GM23248 (cell line): ENCODE measurements at places on chromosomes 5 and 9.
A peak's percentile ranks its signal among the peaks of the same experiment; 100 is the strongest.

DNA sequence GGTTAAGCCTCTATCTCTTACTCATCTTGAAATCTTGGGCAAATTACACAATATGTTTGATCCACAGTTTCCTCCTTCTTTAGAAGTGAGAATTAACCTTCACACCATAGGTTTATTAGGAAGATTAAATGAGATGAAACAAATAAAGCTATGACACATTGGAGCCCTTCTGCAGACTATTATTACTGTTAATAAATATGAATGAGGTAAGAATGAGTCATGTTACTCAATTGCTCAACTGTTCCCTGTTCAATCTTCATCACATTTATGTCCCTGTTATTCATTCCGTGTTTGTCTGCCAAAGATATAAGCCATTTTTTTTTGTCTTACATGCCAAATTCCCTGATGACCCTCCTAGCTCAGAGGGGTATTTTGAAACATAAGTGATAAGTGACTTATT is 52.1 kb upstream of the PAPPA start:
- peak; percentile 85 for DNase-seq

GRCh38 chr5:87776785-87777184 is 364.1 kb upstream of the CCNH start:
- no peak for DNase-seq

GRCh38 chr5:41793141-41793770 is 77.0 kb downstream of the OXCT1 start:
- peak; percentile 75 for DNase-seq

- DNase-seq = peak; percentile 69
These were observed 97.3 kb downstream of the PAPPA start for GRCh38 chr9:116250891-116251290.

- DNase-seq = peak; percentile 99
These were observed 1.1 kb downstream of the IL4 start for GRCh38 chr5:132674671-132675506.

GRCh38 chr5:173385832-173386360 is 57.7 kb upstream of the STC2 start:
- no peak for DNase-seq

DNA sequence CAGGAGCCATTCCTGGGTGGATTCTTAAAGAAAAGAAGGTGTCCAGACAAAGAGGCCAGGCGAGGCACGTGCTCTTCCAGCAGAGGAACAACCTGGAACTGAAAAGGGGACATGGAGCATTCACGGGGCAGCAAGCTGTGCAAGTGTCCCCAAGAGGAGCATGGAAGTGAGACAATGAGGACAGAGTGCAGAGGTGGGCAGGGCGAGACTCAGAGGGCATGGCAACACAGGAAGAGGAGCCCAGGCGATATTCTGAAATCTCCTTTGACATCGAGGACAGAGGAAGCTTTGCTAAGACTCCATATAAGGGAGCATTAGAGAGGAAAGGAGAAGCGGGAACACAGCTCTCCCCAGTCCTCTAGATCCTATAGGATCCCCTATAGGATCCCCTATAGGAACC is 29.4 kb upstream of the SPATA31E1 start:
- DNase-seq = no peak

- DNase-seq = no peak
These were observed 197.1 kb upstream of the HMHB1 start for GRCh38 chr5:143614831-143615230.

DNA sequence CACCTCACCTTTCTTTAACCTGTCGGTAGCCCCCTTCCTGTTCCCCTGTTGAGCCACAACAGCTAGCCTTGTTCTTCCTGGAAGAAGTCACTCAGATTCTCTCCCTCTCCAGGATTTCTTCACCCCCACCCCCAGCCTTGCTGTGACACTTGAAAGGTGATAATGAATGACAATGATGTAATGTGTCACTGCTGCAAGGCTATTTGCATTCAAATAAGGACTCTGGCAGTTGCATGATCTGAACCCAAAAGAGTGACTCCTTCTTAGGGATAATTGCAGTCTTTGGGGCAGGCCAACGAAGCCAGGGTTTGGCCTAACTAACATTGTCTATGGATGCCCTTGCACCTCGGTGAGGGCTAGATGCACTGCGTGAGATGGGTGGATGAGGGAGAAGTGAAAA is 154.4 kb upstream of the CLINT1 start:
- DNase-seq = no peak

GRCh38 chr9:129320575-129321285 is 142.7 kb upstream of the IER5L start:
- DNase-seq = peak; percentile 90

GRCh38 chr5:54889826-54890225 is 95.6 kb downstream of the ESM1 start:
- peak; percentile 85 for DNase-seq

DNA sequence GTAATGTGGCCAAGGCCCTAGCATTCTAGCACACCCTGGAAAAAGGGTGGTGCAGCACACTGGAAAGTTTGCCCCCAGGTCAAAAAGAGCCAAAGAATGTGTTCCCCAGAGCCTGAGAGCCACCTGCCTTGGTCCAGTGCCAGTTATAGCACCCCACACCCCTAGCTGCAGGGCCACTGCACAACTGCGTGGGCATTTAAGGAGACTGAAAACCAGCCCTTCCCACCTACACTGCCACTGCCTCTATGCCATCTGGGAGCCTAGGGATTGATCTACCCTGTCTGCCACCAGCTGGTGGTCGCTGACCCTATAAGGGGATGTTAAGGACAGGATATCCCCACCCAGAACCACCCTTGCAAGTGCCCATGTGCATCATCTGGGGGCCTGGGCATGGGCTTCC is 38.2 kb upstream of the PTPRD start:
- no peak for DNase-seq

GRCh38 chr9:85067792-85068191 is 398.3 kb downstream of the NTRK2 start:
- DNase-seq = no peak

DNA sequence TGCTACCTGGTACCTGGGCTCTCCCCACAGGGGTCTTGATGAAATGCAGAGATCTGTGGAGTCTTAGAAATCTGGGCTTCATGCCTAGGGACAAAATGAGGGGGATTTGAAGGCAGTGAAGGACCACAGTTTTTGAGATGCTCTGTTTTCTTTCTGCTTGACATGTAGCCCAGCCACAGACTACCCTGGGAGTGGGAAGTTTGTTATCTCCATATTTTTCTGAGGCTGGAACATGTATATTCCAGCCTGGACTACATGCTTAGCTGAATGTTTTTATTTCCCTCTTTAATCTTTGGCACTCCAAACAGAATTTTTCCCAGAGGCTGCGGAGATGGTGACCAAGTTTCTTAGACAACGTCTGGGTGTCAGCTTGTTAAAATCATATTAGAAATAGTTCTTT is 252.9 kb downstream of the PAPPA start:
- no peak for DNase-seq

DNA sequence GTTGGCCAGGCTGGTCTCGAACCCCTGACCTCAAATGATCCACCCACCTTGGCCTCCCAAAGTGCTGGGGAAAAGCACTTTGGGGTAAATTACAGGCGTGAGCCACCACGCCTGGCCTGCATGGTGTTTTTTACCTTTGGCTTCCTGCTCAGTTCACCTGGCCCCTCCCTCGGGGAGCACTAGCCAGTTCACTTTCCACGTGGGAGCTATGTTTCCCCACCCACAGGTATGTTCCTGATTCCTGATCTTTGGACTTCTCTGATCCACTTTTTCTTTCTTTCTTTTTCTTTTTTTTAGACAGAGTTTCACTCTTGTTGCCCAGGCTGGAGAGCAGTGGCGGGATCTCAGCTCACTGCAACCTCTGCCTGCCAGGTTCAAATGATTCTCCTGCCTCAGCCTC is 15.8 kb downstream of the DAB2IP start:
- DNase-seq = no peak

DNA sequence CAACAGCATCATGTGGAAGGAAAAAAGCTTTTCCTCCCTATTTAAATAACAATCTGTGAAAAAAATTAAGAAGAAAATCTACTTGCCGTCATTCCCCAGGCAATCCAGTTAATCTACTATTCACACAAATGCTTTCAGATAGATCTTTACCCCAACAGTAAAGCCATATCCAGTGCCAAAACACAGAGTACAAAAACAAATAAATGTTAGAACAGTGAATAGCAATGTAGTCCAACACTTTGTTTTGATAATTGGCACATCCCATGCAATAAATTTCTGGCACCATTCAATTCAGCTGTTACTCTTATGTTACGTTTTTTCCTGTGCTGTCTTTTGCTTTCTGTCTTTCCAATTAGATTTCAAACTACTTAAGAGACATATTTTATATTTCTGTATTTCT is 2245.5 kb upstream of the WWC1 start:
- DNase-seq = no peak

DNA sequence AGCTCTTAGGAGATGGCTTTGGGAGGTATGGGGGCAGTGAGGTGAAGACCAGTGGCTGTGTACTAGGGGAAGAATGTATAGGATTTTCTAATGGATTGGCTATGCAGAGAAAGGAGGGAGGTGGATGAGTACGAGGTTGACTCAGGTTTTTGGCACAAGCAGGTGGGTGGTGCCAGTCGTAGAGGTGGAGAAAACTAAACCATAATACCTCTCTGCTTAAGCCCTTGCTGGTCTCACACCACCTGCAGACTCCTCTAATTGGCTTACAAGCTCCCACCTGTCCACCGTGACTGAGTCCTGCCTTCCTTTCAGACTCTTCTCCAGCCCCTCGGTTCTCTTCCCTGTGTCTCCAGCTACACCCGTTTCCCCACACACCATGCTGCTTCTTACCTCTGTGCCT is 521.7 kb upstream of the CLINT1 start:
- no peak for DNase-seq

DNA sequence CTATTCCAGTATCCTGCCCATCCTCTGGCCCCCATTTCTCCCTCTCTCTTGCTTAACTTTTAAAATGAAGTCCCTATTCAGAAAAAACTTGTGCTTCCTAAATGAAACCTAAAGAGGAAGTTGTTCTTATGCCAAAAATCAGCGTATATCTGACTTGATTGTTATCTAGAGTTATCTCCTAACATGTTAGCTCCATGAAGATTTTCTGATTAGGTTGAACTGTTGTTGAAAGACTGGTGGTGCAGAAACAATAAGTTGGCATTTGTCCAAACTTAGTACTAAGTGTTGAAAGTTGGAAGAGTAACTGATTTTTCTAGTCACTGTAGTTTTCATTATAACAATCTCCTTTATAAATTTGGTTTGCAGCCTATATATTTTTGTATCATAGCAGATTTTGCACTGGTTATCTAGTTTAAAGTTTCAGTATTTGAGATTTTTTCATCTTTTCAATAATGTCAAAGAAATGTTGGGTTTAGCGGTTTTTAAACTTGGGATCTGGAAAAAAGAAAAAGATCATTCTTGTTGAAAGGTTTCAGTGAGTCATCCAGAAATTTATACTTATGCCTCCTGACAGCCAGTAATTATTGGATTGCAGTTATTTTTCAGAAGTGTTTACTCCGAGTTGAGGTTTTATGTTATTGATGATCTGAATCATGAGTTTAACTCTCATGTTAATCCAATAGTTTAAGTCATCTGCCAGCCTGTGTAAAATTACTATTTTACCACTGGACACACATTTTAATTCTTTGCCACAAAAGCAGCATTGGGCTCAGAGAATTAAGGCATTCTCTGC is 60.6 kb downstream of the PAM start:
- DNase-seq = peak; percentile 29

- no peak for DNase-seq
These were observed 57.8 kb downstream of the PHAX start for GRCh38 chr5:126658561-126658960.

- DNase-seq = no peak
These were observed 115.5 kb upstream of the DMRT1 start for GRCh38 chr9:726005-726404.

GRCh38 chr5:169933127-169933526 is 47.2 kb downstream of the INSYN2B start:
- no peak for DNase-seq
